ENCODE measurements at places on chromosomes 5 and 9.

DNA sequence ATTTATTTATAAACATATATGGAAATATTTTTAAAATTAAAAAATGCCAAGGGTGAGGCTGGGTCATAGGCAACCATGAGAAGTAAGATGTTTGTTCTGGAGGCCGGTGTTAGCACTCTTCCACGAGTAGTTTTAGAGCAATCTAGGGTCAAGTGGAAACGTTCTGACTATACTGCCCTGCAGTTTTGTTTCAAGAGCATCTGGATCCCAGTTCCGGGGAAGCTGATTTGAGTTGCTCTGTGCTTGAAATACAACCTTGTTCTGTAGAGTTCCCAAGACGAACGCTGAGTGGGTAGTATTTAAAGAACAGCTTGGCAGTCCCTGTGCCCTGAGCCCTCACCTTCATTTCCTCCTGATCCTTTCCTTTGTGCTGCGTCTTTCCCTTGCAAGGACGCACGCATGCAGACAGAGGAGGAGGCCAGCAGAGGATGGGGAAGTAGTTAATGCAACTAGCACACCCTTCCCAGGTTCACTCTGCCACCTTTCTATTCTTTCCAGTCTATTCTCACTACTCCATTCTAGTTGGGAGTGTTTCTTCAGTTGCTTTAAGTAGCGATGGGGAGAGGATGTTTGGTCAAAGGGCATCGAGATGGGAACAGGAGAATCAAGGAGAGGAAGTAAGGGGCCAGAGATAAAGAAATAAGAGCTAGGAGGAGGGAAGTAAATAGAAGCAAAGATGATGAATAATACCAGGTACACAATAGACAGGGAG, 68.3 kb upstream of the ZSWIM6 start:
- DNase-seq = no peak

GRCh38 chr9:2153630-2154217, 138.6 kb downstream of the SMARCA2 start:
- DNase-seq = no peak

DNA sequence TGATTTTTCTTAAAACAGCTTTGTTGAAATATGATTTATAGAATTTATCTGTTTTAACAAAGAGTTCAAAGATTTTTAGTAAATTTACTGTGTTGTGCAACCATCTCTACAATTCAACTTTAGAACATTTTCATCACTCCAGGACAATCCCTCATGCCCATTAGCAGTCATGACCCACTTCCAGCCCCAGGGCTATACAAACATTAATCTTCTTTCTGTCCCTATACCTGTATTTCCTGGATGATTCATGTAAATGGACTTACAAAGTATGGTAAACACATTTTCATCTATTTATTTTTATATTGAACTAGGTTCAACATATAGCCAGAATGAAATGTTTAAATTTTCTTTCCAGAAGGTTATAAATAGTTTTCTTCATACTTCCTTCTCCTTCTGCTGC, 127.8 kb upstream of the CCDC180 start:
- DNase-seq = no peak

GRCh38 chr5:5739490-5739945, 317.0 kb downstream of the ICE1 start:
- DNase-seq = no peak

DNA sequence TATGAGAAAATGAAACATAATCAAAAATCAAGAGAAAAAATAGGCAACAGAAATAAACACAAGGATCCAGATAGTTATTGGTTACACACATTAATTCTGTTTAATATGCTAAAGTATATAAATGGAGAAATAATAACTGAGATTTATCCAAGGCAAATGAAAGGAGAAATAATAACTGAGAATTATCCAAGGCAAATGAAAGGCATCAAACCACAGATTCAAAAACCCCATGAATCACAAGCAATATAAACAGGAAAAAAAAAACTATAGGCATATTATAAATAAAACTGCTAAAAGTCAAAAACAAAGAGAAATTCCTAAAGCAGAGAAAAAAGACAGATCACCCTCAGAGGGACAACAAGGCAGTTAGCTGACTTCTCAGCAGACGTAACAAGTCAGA, 10.9 kb downstream of the DUSP1 start:
- no peak for DNase-seq

DNA sequence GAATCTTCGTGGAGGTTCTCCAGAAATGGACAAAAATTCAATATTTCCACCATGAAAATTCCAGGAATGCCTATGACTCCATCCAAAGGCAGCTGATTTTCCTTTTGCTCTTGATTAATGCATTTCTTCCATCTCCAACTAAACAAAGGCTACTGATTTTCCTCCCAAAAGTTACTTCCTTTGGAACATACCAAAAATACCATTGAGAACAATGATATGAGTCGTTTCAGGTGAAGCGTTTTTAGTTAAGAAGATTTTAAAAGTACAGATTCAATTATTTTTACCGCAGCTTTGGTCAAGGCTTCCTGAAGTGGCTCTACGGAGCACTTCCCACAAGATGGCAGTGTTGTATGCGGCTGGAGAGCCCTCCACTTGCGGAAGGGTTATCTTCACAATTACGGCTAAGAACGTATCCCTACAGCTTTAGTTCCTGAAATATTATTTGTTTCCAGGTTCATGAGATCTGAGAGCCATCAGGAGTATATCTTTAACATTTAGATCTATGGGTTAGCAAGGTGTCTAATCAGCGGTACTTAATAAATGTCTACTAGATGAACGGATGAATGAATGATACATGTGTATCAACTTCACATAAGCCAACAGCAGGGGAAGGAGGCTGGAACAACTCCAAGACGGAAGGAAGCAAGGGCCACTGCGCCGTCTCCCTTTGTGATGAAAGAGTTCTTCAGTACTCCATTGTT, 35.9 kb upstream of the ARSB start:
- DNase-seq = peak; percentile 41

DNA sequence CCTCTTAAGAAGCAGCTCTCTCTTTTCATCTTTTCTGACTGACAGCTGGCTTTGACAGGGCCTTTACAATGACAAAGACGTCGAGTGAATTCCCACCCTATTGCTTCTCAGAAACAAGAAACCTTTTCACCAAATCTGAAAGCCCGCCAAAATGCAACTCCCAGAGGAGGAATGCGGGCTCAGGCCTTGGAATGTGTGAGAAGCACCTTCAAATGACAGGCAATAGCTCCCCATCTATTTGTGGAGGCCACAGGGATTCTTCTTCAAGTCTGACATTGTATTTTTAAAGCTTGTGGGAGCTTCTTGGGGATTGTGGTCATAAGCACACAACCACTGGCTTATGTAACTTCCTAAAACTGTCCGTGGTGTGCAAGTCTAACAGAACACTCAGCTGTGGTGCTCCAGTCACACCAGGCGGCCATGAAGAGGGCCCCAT, 72.7 kb downstream of the DPYSL3 start:
- DNase-seq = no peak

- DNase-seq = no peak
Measured at GRCh38 chr5:14246350-14247053, 103.4 kb downstream of the TRIO start.

- DNase-seq = no peak
Measured at GRCh38 chr9:98730871-98731270, 22.1 kb upstream of the GABBR2 start.

DNA sequence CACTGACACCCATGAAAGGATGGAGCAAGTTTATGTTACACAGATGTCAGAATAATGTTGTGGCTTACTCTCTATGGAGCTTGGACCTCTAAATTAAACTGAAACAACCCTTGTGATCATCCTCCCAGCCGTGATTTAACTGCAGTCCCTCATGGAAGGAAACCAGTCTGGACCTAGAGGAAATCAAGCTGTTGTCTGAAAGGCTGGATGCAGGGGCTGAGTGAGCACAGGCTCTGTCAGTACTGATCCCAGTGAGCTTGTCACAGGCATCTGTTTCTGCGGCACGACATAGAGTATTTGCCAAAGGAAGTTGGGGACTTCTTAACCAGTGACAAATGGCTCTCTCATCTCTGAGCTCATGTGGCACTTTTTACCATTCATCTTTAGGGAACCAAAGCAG, 282.9 kb upstream of the MAP3K1 start:
- no peak for DNase-seq

GRCh38 chr9:126506361-126507317, 107.1 kb upstream of the LMX1B start:
- no peak for DNase-seq

DNA sequence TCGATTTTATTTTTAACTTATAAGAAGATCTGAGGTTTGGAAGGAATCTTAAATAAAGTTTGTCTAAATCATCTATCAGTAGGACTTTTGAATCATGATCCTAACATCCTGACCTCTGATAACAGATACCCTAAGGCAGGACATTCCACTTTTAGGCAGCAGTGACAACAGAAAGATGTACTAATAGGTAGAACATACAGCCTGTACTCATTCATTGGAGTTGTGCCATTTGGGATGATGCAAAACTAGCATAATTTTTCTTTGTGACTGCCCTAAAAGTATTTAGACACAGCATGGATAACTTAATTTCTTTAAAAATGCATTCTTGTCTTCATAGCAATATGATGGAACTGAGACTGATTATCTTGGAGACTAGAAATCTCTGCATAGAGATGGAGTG, 39.7 kb downstream of the CDC42SE2 start:
- DNase-seq = no peak

DNA sequence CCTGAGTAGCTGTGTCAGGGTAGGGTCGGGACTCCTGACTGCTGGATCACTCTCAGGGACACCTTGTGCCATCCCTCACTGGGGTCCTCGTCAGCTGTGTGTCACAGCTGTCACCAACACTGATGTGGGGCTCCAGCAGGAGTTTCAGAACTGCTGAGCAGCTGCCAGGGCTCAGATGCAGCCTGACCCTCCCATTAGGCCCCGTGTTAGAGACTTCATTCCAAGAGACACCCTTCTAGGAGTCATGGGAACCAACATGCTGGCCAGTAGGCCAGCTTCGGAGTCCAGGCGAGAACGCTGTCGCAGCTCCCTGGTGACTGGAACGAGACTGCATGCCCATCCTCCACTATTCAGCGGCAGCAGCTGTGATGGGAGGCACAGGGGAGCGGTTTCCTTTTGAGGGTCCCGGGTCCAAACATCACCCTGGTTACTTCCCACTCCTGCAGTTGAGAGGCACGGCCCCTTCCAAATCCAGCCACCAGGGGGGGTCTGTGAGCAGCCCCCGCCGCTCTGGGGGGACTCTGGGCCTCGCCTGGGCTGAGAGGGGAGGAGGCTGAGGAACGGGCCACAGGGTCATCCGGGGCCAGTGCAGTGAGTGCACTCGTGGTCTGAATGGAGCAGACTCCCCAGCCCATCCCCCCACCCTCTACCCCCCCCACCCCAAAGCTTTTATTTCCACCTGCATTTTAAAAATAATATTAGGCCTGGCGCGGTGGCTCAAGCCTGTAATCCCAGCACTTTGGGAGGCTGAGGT, 12.6 kb upstream of the TCF7 start:
- peak; percentile 82 for DNase-seq

GRCh38 chr9:99485459-99485858, 263.4 kb downstream of the SEC61B start:
- DNase-seq = no peak

GRCh38 chr9:1871626-1872419, 143.3 kb upstream of the SMARCA2 start:
- DNase-seq = no peak

DNA sequence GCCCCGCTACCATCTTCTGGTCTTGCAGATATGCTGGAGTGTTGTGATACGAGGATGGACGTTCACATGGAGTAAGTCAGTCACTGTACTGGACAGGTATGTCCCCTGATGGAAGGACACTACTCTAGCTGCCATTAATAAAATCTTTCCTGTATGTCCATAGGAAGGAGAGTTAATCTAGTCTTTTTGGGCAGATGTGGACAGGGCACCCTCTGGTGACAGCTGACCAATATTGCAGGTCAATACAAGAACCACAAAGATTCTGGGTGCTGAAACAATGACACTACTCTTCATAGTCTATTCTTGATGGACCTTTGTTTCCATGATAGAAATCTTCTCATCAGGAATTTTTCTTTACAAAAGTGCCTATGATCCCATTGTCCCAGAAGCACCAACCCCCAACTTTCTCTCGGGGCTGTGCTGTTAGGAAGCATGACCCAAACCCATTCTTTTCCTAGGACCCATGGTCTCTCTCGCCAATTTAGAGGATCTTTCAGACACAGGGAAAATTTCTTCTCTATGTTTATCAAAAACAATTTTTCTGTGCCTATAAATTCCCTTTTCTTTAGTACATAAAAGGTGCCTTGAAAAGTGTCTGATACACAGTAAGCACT, 376.9 kb downstream of the DTWD2 start:
- DNase-seq = no peak

DNA sequence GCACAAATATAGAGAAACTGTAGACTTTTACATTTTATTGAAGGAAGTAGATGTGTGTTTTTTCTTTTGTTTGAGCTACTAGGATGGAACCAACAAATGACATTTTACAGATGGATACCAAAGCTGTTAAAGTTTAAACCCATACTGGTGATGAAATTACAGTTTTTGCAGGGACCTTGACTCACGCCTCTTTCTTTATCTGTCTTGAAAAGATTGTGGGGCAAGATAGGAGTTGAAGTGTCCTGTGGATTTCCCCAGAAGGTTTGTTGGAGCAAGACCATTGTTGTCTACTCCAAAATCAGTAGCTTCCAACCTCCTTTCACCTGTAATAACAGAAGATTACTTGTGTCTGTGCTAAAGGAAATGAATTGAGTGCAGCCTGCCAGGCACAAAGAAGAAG, 4.1 kb upstream of the C5orf63 start:
- DNase-seq = no peak

DNA sequence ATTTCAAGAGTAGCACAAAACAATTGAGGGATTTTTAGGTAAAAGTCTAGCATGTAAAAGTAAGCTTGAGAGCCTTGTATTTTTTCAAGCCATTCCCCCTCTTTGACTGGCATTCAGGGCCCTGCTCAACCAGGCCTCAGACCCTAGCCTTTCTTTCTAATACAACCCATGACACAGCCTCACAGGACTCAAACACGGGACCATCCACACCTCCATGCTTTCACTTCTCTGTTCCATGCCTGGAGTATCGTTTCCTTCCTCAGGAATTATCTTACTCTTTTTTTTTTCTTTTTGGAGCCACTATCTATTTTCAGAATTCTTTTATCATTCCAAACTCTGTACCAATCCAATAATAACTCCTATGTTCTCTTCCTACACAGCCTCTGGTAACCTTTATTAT, 560.2 kb upstream of the CLINT1 start:
- DNase-seq = no peak

- no peak for DNase-seq
Measured at GRCh38 chr5:134732819-134733218, 5.5 kb upstream of the CAMLG start.

DNA sequence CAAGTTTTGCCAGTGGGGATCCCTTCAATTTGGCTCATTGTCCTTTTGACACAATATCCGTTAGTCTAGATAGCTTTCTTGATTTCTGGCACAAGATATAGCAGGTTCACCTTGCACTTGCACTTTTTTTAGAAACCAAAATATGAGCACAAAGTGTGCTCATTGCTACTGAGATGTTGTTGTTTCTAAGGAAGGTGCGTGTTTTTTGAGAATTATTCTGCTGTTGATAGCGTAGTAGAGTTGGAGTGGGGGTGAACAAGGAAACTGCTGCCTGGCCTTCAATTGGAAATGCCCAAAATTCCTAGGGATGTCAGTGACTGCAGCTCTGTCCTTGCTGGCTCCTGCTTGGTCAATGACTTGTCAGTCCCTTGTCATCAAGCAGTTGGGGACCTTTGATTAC, 73.3 kb downstream of the TLE4 start:
- no peak for DNase-seq

- DNase-seq = no peak
Measured at GRCh38 chr5:99765011-99765410, 770.2 kb upstream of the FAM174A start.

GRCh38 chr5:61051267-61051666, 106.3 kb downstream of the NDUFAF2 start:
- DNase-seq = no peak

- no peak for DNase-seq
Measured at GRCh38 chr5:176748073-176748966, 62.0 kb upstream of the UNC5A start.

All from activated CD4-positive, alpha-beta T cell treated with anti-CD3 and anti-CD28 coated beads, Interleukin-2, amount 50 U/mL, for 48 hours (primary cell).